ENCODE measurements at places on chromosomes 7 and 10.

GRCh38 chr7:157676456-157677255 lies 339.9 kb downstream of the DNAJB6 start:
- no peak for DNase-seq

GRCh38 chr10:38093816-38094157 lies 350 bp upstream of the ZNF37A start:
- DNase-seq, result no peak

DNA sequence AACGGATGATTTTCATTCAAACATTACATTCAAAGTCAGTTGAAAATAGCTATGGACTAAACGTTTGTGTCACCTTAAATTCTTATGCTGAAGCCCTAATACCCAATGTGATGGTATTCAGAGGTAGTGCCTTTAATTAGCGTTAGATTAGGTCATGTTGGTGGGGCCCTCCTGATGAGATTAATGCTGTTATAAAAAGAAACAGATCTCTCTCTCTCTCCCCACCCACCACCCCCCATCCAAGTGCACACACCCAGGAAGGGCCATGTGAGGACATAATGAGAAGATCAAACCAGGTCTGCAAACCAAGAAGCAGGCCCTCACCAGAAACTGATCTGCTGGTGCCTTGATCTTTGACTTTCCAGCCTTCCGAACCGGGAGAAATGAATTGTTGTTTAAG lies 44.2 kb downstream of the ZNF438 start:
- DNase-seq, result no peak

DNA sequence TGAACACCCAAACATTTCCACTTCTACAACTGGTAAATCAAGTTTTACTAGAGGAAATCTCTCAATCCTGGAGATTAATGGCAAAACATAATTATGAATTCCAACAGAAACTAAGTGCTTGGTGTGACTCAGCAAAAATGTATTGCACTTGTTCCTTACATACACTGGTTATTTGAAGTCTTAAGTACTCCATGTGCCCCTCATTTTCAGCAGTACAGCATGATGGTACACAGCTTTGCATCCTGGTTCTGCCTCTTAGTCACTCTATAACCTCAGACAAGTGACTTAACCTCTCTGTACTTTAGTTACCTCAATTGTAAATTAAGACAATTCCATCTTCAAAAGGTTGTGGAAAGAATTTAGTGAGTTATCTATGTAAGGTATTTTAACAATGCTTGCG lies 12.9 kb downstream of the SLC16A12 start:
- DNase-seq, result no peak

GRCh38 chr10:49518982-49519578 lies 19.8 kb downstream of the ERCC6 start:
- peak; percentile 32 for DNase-seq

DNA sequence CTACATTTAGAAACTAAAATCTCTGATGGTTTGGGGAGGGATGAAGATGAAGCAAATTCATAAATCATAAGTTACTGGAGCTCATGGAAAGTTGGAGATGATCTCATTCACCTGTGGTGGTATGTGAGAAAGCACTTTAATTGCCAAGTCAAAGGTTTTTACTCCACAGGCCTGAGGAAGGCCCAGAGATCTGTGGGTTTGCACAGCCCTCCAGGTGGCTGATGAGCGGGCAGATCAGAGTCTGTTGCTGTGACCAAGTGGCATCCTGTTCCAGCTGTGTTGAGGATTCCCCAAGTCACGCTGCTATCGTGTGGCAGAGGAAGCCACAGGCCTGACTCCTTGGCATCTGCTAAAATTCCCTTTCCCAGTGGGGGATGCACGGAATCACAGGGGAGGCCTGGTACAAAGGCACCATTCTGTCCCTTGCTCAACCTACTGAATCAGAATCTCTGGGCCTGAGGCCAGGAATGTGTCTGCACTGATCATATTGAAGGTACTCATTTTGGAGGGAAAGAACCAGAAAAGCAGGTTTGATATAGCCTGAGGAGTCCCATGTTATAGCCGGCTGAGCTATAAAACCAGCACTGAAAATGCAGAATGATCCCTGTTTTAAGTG lies 19.7 kb upstream of the DDC start:
- DNase-seq, result no peak
